Suppressor macrophage treated with lipopolysaccharide for 4 hours (primary cell): ENCODE measurements at places on chromosomes 2 and 18.
A peak's percentile ranks its signal among the peaks of the same experiment; 100 is the strongest.

DNA sequence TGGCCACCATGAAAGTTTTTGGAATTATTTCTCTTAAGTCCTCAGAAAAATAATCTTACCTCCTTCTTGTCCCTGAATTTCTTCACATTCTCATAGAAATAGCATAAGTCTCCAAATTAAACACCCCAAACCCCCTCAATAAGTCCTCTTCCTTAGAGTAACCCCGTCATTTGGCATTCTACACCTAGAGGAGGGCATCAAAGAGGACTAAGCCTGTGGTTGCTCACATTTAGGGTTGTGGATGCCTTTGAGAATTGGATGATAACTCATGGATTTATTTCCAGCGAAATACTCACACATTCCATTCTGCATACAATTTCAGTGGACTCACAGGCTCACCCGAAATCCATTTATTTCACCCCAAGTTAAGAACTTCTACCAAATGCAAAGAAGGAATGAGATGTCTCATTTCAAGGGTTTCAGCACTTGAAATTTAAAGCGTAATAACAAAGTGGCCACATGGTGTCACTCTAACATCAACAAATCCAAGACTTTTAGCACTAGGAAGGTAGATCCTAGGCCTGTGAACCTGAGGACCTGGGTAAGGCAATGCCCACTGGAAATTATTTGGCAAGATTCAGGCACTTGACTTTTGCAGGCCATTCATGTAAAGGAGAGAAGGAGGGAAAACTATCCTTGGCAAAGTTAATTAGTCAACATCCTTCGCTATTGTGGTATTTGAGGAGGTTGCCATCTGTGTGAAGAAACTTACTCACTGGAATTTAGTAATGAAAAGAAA, 24.6 kb downstream of the DYTN start:
- peak; percentile 69 for DNase-seq

- DNase-seq = no peak
Observed at GRCh38 chr2:70123051-70123828, 36.0 kb downstream of the PCBP1 start.

DNA sequence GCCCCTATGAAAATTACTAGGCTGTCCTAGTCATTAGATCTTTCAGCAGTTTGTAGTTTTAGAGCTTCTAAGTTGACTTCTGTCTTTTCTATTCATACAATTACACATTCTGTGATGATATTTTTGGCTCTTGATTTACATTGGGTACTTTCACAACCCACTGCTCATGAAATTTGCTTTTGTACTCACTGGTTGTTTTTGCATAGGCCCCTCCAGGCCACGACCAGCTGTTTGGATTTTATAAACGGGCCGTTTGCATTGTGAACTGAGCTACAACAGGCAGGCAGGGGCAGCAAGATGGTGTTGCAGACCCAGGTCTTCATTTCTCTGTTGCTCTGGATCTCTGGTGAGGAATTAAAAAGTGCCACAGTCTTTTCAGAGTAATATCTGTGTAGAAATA, 193.8 kb downstream of the RPIA start:
- DNase-seq = no peak

DNA sequence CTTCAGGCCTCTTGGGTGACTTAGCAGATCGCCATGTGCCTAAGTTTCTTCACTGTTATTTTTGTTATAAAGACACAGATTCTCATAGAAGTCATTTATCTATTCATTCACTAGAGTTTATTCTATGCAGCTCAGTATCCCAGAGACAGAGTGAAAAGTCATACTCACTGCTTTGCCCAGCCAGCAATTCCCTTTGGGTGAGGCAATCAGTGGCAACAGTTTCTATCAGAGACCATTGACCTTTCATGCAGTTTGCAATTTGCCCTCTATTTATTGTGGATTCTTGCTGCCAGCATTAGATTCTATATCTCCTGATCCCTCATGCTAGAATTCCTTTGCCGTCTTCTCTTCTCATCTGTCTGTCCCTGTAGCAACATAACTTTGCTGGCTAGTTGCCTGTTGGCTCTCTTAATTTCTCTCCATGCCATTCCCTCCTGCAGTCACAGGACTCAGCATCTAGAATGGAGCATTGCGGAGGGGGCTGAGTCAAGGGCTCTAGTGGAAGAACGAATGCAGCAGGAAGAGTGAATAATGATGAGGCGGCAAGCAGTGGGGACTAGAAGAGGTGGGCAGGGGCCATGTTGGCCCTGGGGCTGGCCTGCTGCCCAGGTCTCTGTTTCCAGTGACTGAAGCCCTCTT, 12.2 kb downstream of the SLC9A4 start:
- DNase-seq = no peak

DNA sequence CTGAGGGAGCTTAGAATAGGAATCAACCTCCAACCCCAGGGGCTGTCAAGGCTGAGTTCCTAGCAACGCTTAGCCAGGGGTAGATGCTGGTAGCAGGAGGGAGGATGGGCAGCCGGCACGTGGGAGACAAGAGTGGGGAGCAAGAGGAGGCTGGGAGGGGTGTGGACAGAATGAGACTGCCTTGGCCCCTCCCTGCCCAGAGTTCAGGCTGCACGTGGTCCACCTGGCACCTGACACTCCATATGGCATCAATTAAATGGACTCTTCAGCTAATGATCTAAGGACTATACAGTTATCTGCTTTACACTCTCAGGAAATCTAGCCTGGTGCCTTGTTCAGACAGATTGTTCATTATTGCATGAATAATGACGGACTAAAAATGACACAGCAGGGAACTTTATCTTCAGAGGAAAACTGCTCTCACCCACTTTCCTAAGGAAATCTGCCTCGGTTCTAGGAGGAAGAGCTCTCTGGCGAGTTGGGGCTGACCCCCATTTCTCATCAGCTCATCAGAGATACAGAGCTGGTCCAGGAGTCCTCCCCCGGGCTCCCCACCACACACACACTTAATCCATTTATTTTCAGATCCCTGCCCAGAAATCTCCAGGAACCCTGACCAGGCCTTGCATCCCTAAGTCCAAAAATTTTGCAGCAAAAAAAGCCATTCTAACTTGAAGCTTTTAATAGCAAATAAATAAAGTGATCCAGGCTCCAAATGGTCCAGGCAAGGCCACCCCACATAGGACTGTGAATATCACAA, 102.1 kb upstream of the CDC42EP3 start:
- no peak for DNase-seq

GRCh38 chr2:238902285-238902684, 54.4 kb downstream of the TWIST2 start:
- DNase-seq = no peak

DNA sequence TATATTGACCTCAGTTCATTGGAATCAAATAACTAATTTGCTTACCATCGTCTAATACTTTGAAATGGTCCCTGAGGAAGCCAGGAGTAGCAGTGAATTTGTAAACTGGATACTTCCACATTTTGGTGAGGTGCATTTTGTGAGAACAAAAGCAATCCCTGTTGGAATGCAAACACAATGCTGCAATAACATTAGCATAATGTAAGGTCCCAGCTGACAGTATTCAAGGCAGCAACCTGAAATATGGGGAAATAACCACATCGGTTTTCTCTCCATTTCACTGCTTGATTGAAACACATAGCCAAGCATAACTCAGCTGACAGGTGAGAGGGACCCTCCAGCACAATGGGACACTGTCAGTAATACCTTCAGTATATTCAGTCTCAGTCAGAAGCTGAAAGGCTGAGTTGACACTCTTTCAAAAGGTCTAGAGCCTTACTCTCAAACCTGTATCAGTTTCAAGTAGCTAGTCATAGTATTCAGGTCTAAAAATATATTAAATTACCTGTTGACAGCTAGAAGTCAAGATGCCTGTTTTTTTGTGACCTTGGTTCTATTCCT, 1311.9 kb upstream of the NRXN1 start:
- DNase-seq = no peak

DNA sequence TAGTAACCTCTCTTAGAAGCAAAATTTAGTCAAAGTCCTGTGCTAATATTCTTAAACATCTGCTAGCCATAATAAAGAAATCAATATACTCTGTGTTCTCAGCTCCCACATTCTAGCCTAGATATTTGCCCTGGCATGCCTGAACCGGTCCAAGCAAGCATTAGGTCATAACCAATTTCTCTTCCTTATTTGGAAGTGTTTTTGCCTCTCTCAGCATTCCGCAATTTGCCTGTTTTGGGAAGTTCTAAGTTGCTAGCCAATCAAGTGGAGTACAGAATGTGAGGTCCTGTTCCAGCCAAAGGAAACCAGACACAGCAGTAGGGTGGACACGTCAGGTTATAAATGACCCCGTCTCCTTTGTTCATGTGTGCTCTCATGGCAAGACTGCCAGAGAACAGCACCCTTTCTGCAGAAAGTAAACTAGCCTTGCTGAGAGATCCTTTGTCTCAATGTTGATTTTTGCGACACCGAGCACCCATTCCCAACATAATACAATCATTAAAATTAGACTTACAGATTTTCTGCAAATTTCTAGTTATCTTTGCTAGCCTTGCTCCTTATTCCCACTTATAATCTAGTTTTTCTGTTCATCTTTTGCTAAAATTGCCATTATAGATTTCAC, 13.0 kb upstream of the SULT1C4 start:
- DNase-seq = peak; percentile 30

DNA sequence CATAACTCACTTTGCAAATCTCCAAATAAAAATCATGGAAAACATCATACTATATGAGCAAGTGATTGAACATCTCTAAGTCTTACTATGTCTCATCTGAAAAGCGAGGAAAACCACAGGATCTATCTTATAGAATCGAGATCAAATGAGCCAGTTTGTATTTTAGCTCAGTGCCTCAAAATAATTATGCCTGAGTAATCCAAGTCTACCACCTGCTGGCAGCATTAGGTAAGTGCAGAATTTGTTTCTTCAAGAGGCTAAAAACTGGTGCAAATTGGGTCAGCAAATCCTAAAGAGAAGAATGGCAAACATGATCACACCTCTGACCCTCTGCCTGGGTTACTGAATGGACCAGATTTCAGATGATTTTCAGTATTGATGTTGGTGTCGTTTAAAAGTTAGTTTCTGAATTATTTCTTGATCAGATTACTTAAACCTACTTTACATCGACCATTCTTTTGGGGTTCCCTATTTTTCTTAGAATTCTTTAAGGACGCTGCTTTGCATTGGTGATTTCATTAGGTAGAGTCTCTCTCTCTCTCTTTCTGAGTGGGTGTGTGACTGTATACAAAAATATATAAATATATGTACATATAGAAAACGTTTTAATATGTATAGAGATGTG, 12.7 kb upstream of the FHOD3 start:
- peak; percentile 67 for DNase-seq

GRCh38 chr18:2441544-2441943, 129.8 kb downstream of the METTL4 start:
- no peak for DNase-seq

DNA sequence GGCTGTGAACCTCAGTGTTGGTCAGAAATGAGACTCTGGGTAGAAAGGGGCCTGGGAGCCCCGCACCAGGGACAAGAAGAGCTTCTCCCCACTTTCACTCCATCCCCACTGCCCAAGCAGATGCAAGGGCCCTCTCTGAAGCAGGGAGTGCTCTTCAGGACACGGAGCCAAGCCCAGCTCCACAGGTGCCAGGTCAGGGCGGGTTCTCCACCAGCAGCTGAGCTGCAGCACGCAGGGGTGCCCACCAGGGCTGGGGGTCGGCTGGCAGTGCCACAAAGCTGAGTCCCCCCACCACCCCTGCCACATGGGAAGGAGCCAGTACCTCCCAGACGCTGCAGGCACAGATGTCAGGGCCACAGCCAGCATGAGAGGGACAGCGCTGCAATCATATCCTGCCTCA, 106.2 kb downstream of the INHBB start:
- DNase-seq = no peak

DNA sequence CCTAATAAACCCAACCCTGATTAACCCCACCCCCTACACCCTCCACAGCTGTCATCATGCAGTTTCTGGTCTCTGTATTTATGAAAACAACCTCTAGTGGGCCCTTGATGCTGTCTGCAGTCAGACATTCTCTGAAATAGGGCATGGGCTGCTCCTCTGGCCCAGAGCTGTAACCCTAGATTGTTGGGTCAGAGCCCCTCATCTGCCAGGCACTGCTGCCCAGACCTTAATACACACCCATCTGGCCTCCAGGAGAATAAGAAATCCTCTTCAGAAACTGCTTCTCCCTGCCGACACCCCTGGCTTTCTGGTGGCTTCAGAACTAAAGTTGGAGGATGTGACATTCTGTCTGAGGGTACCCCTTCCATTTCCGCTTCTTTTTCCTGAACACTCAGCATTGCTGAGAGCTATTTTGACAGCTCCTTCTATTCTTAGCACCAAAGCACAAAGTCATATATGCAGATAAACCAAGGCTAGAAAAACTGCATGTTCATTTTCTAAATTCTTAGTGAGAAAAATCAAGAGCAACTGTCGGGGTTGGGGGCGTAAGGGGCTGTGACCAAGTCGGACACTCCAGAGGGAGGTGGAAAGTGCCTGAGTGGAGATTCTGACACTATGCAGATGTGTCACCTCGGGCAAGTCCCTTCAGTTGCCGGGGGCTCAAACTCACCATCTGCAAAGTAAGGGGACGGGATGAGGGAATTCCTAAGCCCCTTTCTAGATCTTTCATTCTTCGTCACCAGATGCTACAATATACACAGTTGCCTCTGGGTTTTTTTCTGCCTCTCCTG, 28.7 kb downstream of the SRSF7 start:
- peak; percentile 14 for DNase-seq

DNA sequence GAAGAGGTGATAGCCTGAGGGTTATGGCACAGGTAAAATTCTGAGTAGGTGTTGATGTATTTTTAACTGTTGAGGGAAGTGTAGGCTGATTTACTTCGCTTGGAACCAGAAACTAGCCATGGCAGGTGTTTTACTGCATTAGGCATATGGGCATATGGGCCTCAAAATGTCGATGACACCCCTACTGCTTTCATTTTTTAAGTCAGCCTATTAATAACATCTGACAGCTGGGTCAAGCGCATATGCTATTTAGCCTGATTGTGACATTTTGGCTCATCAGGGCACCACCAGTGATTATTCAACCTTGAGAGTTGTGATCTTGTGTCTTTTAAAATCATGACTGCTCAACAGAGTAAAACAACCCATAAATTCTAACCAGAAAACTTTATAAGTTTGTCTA, 1396.9 kb upstream of the NXPH2 start:
- DNase-seq = no peak

GRCh38 chr2:76958749-76959148, 563.4 kb downstream of the LRRTM4 start:
- DNase-seq = no peak

GRCh38 chr2:9558948-9559381, 3.3 kb upstream of the ADAM17 start:
- no peak for DNase-seq

- no peak for DNase-seq
Observed at GRCh38 chr2:110991911-110992310, 128.8 kb upstream of the BCL2L11 start.

GRCh38 chr2:238285653-238286082, 2.7 kb downstream of the PER2 start:
- no peak for DNase-seq

DNA sequence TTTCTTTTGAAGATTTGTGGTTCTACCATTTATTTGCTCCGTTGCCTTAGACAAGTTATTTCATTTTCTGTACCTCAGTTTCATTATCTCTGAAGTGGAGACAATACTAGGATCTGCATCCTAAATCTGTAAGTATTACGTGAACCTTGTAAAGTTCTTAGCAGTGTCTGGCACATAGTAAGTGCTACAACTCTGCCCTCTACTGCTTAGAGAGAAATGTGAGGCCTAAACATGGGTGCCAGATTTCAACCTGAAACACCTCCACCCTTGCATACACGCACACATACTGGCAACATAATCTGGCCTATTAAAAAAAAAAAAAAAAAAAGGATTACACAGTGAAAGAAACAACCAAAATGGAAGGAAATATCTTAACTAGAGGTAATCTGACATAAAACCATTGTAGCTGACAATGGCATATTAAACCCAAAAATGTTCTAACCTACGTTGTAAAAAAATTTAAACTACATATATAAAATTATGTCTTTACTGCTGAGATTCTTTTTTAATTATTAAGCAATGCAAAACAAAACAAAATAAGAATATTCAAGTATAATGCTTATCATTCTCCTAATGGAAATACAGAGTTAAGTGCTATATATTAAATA, 132.6 kb downstream of the MAP2 start:
- DNase-seq = peak; percentile 19
